Activated CD4-positive, alpha-beta T cell treated with anti-CD3 and anti-CD28 coated beads, Interleukin-2, amount 10 ng/mL, durations not matched to agents 7 days and 5 days (primary cell): ENCODE measurements at places on chromosomes 4 and X. TPM values are rescaled to one million over a fixed set of nuclear protein-coding genes. Genes with fewer than 3 reads are reported as not detected.

DNA sequence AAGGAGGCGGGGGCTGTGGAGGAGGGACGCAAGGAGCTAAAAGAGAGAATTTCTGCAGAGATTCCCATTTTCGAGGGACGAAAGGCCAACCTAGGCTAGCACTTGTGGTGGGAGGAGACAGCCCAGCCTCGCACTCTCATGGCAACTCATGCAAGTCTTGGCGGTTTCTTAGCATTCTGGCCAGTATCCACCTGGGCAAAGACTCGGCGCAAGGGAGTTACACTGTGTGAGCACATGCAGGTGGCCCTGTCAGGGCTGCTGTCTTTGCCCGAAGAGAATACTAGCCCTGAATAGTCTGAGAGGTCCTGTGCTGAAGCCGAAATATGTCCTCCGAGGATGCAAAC lies 15.5 kb downstream of the MCF2 start:
- no peak overlapping the region for H3K27ac ChIP-seq
- peaks cover 11% of the 10 kb centered on the region for H3K27me3 ChIP-seq
- H3K36me3 ChIP-seq, result no peaks in the 10 kb centered on the region
- no peak overlapping the region for H3K4me3 ChIP-seq

- H3K4me1 ChIP-seq, result no peaks in the 10 kb centered on the region
- H3K27ac ChIP-seq, result no peak overlapping the region
- no peaks in the 10 kb centered on the region for H3K36me3 ChIP-seq
- H3K27me3 ChIP-seq, result no peaks in the 10 kb centered on the region
- no peak overlapping the region for H3K4me3 ChIP-seq
Observed at GRCh38 chr4:107518076-107518475, 202.0 kb downstream of the PAPSS1 start.

DNA sequence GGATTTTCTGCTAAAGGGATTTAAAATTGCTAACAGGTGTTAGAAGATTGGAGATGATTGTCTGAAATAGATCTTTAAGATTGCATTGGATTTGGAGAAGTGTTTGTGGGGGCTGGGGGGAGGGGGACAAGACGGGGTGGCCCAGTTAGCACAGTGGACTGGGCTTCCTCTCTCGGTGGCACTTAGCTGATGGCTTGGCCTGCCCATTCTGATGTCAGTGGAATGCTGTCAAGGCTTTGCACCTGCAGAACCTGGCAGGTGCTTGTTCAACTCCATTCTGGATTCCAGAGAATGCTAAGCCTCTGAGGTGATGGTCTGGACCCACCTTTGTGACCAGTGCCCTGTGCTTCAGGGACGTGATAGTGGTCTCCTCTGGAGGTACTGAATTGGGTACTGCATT lies 43.7 kb downstream of the ADD1 start:
- no peaks in the 10 kb centered on the region for H3K27me3 ChIP-seq
- peaks cover 6% of the 10 kb centered on the region for H3K4me1 ChIP-seq
- H3K36me3 ChIP-seq, result peaks cover 41% of the 10 kb centered on the region

GRCh38 chr4:6714954-6715353 lies 1.0 kb upstream of the BLOC1S4 start:
- no peak for DNase-seq
- H3K4me3 ChIP-seq, result peak overlapping the region; percentile 0
- no peak overlapping the region for H3K27ac ChIP-seq
- peaks cover 41% of the 10 kb centered on the region for H3K4me1 ChIP-seq
- H3K27me3 ChIP-seq, result no peaks in the 10 kb centered on the region

- H3K27ac ChIP-seq, result no peak overlapping the region
- H3K4me1 ChIP-seq, result peaks cover 13% of the 10 kb centered on the region
- no peaks in the 10 kb centered on the region for H3K27me3 ChIP-seq
- no peaks in the 10 kb centered on the region for H3K36me3 ChIP-seq
- H3K4me3 ChIP-seq, result no peak overlapping the region
- no peak for DNase-seq
Observed at GRCh38 chrX:24306440-24306839, 7.4 kb downstream of the SUPT20HL2 start.

DNA sequence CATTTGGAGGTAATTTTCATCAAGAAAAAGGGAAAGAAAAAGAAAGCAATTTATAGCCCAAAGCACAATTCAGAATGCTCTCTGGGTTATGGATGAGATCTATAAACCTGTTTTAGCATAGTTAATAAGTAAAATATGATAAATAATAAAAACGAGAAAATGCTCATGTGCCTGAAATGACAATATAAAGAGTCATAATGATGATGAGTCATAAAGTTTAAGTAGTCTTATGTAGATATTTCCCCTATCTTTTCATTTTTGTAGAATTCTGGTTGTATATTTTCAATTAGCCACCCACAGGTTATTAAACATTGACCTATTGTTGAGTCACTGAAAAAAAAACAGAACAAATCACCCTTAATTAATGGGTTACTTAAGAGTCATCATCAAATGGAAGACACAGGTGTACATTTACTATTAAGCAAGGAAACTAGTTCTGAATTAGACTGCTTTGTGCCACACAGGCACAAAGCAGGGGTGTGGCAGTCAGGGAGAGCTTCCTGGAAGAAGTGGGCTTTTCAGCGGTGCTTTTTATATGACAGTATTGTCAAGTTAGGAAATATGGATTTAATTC lies 29.3 kb downstream of the BEND4 start:
- no peaks in the 10 kb centered on the region for H3K4me1 ChIP-seq
- no peaks in the 10 kb centered on the region for H3K27me3 ChIP-seq
- no peak for DNase-seq
- H3K4me3 ChIP-seq, result no peak overlapping the region
- H3K36me3 ChIP-seq, result no peaks in the 10 kb centered on the region
- H3K27ac ChIP-seq, result no peak overlapping the region

DNA sequence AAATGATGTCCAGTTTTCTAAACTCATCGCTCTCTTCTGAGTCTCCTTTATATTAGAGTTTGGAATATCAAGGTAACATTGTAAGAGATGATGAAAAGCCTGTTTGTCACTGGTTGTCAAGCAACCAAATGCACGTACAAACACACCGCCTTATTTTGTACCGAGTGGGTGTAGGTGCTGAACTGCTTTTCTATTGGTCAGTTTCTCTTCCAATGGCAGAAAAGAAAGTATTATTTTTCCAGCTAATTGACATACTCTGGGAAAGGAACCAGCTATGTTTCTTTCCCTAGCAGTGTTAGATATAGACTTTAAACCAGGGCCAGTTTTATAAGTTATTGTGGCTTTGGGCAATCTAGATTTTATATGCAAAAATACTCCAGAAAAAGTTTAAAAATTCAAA lies 6.6 kb upstream of the PPM1K start:
- no peak overlapping the region for H3K27ac ChIP-seq
- H3K27me3 ChIP-seq, result no peaks in the 10 kb centered on the region
- no peak for DNase-seq

- H3K27ac ChIP-seq, result no peak overlapping the region
- no peaks in the 10 kb centered on the region for H3K36me3 ChIP-seq
- peaks cover 8% of the 10 kb centered on the region for H3K27me3 ChIP-seq
- H3K4me1 ChIP-seq, result peaks cover 2% of the 10 kb centered on the region
- H3K4me3 ChIP-seq, result no peak overlapping the region
Observed at GRCh38 chr4:102392033-102392744, 46.9 kb upstream of the SLC39A8 start.

GRCh38 chrX:10634392-10635161 lies 14.2 kb upstream of the MID1 start:
- H3K27ac ChIP-seq, result no peak overlapping the region
- DNase-seq, result no peak
- peaks cover 2% of the 10 kb centered on the region for H3K27me3 ChIP-seq

GRCh38 chrX:153539171-153539978 lies 21.9 kb downstream of the ATP2B3 start:
- no peaks in the 10 kb centered on the region for H3K36me3 ChIP-seq
- H3K27ac ChIP-seq, result no peak overlapping the region
- H3K4me1 ChIP-seq, result no peaks in the 10 kb centered on the region
- no peak overlapping the region for H3K4me3 ChIP-seq
- DNase-seq, result peak; percentile 54
- H3K27me3 ChIP-seq, result no peaks in the 10 kb centered on the region

- peak overlapping the region; percentile 60 for H3K27ac ChIP-seq
- no peak for DNase-seq
- no peak overlapping the region for H3K4me3 ChIP-seq
Observed at GRCh38 chrX:45755703-45756102, 555.0 kb upstream of the DIPK2B start.

DNA sequence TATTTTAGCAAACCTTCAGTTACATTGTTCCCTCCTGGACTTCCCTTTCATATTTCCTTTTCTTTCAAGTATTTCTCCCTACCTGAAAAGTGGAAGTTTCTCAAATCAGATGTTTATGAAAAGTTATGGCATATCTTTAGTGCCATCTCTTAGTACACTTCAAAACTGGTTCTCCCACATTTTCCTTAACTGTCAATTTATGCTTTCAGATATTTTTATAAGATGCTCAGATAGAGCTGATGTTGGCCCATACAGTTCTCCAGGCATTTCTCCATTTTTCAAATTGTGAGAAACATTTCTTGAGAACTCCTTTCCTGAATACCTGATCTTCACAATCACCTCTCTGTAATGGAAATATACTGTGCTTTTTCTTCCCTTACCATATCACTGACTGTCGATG lies 32.5 kb upstream of the AP1AR start:
- H3K27me3 ChIP-seq, result no peaks in the 10 kb centered on the region
- H3K36me3 ChIP-seq, result no peaks in the 10 kb centered on the region
- H3K27ac ChIP-seq, result no peak overlapping the region
- no peak for DNase-seq

DNA sequence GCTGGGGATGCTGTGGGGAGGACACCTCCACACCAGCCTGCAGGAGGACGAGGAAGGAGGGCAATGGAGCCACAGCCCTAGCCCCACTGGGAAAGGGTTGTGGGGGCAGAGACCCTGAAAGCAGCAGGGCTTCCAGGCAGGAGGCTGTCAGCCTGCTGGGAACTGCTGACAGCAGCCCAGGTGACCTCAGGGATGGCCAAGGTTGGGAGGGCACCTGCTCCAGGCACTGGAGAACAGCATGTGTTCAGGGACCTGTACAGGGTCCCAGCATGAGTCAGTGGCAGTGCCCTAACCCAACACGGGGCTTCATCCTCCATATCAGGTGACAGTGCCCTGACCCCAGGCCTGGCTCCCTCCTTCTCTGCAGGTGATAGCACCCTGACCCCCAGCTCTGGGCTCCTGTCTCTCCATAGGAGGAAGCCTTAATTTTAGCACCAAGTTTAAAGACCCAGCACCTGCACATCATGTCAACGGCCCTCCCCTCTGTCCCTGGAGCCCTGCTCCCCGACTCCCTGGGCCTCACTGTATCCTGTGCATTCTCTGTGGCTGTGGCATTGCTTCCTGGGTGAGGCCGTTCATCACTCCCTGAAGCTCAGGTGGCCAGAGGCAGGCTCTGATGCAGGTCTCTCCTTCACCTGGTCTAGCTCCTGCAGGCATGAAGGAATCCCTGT lies 66.3 kb downstream of the CRMP1 start:
- H3K27me3 ChIP-seq, result peaks cover 17% of the 10 kb centered on the region
- H3K27ac ChIP-seq, result no peak overlapping the region
- DNase-seq, result no peak
- peaks cover 37% of the 10 kb centered on the region for H3K4me1 ChIP-seq
- H3K36me3 ChIP-seq, result no peaks in the 10 kb centered on the region
- H3K4me3 ChIP-seq, result no peak overlapping the region

DNA sequence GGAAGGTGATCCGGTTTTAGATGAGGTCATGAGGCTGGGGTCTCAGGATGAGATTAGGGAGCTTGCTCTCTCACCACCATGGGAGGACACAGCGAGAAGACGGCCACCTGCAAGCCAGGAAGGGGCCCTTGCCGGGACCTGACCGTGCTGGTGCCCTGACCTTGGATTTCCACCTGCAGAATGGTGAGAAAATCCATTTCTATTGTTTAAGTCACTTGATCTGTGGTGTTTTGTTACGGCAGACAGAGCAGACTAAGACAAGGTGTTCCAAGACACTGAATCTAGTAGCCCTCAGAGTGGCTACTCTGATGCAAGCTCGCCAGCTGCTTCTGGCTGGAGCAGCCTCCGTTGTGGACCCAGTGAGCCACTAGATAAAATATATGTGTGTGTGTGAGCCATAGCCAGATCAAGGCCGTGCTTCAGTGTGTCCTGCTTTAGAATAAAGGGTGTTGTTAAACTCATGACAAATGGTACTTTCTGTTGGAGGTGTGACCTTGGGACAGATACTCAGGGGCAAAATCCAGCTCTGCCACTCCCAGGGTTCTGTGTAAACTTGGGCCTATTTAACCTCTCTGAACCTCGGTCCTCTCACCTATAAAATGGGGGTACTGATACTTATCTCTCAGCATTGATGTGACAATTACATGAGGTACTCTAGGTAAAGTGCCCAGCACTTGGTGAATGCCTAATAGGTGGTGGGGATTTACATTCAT lies 67.9 kb upstream of the STX18 start:
- no peaks in the 10 kb centered on the region for H3K36me3 ChIP-seq
- no peaks in the 10 kb centered on the region for H3K4me1 ChIP-seq
- no peak overlapping the region for H3K27ac ChIP-seq
- H3K4me3 ChIP-seq, result no peak overlapping the region
- no peaks in the 10 kb centered on the region for H3K27me3 ChIP-seq

DNA sequence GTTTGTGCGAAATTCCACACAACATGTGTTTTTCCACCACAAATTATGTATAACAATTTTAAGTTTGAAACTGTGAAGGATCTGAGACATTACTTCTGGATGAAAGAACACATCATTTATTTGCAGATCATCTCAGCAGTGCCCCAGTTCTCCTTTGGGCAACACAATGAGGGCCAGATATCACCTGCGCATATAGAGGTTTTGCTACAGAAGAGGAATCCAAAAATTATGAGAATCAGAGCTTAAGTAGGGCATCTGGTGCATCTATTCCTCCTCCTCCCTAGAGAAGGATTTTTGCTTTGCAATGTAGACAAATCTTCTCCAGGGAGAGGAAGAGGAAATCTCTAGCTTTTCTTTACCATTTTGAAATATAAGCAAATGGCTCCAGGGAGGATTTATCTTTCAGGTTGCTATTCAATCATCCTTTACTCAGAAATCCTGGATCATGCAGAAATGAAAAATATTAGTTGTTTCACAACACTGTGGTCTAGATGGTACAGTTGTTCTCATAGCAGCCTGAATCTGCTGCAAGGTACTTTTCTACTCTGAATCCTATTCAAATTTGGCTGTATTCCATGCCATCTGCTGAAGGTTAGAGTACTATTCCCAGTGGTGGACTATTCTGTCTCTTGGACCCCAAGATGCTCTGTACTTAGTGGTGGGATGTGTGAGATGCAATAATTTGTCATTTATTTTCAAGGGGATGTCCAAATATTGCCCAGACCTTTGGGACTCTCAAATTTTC lies 132.1 kb downstream of the SNCA start:
- peaks cover 3% of the 10 kb centered on the region for H3K4me1 ChIP-seq
- H3K27ac ChIP-seq, result no peak overlapping the region
- H3K4me3 ChIP-seq, result no peak overlapping the region
- peaks cover 2% of the 10 kb centered on the region for H3K27me3 ChIP-seq
- no peak for DNase-seq

GRCh38 chrX:107470971-107471370 lies 21.5 kb downstream of the FRMPD3 start:
- no peaks in the 10 kb centered on the region for H3K36me3 ChIP-seq
- no peaks in the 10 kb centered on the region for H3K27me3 ChIP-seq
- H3K4me1 ChIP-seq, result no peaks in the 10 kb centered on the region
- H3K27ac ChIP-seq, result no peak overlapping the region

- H3K27ac ChIP-seq, result no peak within 1 kb of the TSS
- no peaks in the 10 kb centered on the region for H3K27me3 ChIP-seq
- H3K36me3 ChIP-seq, result no peaks in the 10 kb centered on the region
- no peak for DNase-seq
Observed at GRCh38 chrX:30241724-30242415, at the start of gene MAGEB4. Gene MAGEB4, plus strand, starts transcription at chrX:30242000. Its CDS starts 136 bp downstream, at chrX:30242136.

GRCh38 chr4:142202404-142203332 lies 566.3 kb downstream of the IL15 start:
- no peak overlapping the region for H3K4me3 ChIP-seq
- H3K4me1 ChIP-seq, result peaks cover 3% of the 10 kb centered on the region
- H3K27me3 ChIP-seq, result no peaks in the 10 kb centered on the region
- no peak overlapping the region for H3K27ac ChIP-seq
- peaks cover 26% of the 10 kb centered on the region for H3K36me3 ChIP-seq

The PPEF2 gene
- 0.10 TPM for total RNA-seq

The SPATA4 gene
- total RNA-seq, result not detected

The RAB9B gene
- total RNA-seq, result 0.48 TPM

The SPANXB1 gene
- total RNA-seq, result not detected

The GASK1B gene
- not detected for total RNA-seq

The EVC2 gene
- total RNA-seq, result 0.72 TPM
